ENCODE measurements at places on chromosomes 2 and 18.

DNA sequence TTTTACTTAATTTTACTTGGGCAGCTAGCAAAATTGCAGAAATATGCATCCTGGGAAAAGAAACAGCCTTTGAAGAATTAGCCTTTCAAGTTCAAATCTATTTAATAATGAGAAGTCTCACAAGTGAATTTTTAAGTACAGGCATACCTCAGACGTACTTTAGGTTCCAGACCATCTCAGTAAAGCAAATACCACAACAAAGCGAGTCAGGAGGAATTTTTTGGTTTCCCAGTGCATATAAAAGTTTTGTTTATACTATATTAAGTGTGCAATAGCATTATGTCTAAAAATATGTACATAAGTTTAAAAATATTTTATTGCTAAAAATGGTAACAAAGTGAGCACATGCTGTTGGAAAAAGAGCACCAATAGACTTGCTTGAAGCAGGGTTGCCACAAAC is 50.8 kb upstream of the TWSG1 start:
- no peak for DNase-seq

- DNase-seq, result no peak
Measured at GRCh38 chr2:33528441-33528950, 52.0 kb downstream of the RASGRP3 start.

GRCh38 chr18:23484561-23485182 is 18.6 kb upstream of the RMC1 start:
- DNase-seq, result no peak

- no peak for DNase-seq
Measured at GRCh38 chr2:11744631-11745394, 1.6 kb upstream of the LPIN1 start.

DNA sequence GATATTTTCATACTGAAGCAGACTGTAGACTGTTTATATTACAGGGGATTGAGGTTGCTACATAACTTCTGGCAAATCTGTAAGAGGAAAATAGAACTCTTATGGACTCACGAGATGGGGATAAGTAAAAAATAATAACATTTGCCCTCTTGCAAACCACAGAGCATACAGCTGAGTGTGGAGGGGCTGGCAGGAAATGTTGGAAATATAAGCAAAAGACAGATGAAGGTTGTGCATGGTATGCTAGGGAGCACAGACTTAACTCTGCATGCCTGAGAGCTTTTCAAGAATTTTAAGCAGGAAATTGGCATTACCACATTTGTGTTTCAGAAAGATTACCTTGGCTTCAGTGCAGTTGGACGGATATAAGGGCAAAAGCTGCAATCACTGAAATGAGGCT is 411.1 kb downstream of the RAD51AP2 start:
- no peak for DNase-seq

DNA sequence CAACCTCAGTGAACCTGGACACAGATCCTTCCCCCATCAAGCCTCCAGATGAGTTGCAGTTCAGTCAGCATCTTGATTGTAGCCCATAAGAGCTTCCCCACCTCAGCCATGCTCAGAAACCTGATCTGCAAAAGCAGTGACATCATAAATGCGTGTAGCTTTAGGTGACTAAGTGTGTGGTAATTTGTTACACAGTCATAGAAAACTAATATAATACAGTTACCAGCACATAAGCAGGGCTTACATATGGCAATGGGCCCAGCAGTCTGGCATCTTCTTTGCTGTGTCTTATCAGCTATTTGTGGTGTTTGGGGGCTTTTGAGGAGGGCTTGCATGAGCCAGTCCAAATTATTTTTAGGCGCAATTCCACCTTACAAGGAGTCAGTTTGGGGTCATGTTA is 807.0 kb downstream of the SLC4A3 start:
- DNase-seq, result no peak

GRCh38 chr2:106831816-106832569 is 54.0 kb downstream of the ST6GAL2 start:
- no peak for DNase-seq

- DNase-seq, result no peak
Measured at GRCh38 chr2:118698564-118698963, 148.9 kb downstream of the EN1 start.

DNA sequence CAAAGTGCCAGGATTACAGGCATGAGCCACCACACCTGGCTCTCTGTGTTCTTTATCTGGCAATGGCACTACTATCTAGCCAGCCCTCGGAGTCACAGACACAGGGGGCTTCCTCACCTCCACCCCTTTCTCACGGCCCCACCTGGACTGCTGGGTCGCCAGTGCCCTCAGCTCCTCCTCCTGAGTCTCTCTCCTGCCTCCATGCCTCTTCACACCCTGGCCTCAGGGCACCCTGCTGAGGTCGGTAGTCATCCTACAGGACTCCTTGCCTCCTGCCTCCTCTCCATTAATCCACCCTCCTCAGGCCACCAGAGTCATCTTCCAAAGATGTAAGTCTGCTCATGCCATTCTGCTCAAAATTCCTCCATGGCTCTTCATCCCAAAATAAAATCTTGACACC is 8.6 kb upstream of the ASPRV1 start:
- DNase-seq, result no peak

- DNase-seq, result no peak
Measured at GRCh38 chr2:216283038-216283900, 89.0 kb downstream of the MARCHF4 start.

DNA sequence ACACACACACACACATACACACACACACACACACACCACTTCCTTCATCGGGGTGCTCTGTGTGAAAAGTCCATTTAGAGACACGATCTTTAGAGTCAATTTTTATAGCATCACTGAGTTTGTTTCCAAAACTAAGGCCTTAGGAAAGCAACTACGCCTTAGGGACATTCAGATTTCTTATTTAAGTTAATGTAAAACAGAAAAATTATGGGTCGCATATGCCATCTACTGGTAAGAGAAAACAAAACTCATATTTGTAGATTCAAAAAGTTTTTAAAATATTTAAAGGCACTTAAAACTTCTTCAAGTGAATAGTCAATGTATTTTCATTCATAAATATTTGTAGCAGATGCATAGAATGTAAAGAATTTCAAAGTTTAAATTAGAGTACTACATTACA is 166.2 kb downstream of the ATAD2B start:
- DNase-seq, result no peak

- DNase-seq, result no peak
Measured at GRCh38 chr2:112887964-112888749, 22.8 kb upstream of the IL37 start.

DNA sequence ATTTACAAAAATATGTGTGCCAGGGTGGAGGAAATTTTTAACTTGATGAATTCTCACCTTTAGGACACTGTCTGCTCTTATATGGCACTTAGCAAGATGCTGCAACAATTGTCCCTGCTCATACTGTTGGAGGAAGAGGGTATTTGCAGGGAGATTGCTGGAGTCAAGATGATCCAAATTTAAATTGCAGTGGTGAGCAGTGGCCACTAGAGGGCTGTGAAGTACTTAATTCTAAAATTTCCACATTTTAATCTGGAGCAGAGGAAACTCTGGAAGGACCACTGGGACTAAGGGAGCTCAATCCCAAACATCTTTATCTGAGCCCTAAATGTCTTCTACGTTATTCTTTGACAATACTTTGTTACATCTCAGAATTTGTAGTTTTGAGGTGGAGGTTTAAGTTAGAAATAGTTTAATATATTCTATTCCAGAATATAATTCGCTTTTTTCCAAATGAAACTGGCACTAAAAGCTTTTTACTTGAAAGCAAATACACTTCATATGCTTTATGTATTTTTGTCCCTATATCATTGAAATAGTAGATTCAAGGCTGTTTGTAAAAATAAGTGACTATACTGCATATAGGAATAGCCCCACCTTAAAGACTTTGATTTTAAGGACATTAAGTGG is 33.0 kb upstream of the PTH2R start:
- no peak for DNase-seq

DNA sequence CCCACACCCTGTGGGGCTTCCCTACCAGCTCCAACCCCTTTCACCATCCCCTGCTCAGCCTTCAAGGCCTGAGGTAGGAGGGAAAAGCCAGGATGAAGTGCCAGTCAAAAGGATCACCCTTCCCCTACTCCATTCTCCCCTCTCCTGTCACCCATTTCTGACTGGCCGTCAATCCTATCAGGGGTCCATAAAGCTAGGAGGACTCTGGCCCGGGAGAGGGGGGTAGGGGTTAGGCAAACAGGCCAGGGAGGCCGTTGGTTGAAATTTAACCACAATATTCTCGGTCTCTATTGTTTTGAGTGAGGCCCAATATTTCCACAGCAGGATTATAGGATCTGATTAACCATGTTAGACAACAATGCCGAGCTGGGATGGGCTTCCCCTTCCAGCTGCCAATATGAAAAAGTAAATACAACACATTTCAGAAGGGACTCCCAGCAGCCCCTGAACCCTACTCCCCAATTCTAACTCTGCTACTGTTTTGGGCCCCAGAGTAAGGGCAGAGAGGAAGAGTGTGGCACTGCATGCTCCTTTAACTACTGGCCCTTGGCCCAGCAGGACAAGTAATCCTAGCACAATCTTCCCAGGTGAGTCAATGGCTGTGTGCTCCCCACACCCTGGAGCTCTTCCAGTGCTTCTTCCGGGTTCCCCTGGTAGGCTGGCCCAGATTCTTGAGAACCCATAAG is 10.6 kb upstream of the IHH start:
- DNase-seq, result no peak

DNA sequence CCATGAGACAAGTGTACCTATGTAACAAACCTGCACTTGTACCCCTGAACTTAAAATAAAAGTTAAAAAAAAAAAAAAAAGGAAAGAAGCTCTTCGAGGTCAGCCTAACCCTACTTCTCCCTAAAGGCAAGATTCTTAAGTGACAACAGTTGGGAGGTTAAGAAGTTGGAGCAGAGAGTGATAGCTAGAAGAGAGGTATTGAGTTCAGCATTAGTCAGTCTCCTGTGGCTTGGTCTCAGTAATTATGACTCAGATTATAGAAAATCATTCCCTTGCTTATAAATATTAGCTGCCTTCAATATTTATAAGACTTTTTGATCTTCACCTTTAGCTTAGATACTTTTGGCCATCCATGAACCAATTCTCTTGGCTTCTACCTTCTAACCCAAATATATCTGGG is 926.8 kb upstream of the SLC39A10 start:
- no peak for DNase-seq

DNA sequence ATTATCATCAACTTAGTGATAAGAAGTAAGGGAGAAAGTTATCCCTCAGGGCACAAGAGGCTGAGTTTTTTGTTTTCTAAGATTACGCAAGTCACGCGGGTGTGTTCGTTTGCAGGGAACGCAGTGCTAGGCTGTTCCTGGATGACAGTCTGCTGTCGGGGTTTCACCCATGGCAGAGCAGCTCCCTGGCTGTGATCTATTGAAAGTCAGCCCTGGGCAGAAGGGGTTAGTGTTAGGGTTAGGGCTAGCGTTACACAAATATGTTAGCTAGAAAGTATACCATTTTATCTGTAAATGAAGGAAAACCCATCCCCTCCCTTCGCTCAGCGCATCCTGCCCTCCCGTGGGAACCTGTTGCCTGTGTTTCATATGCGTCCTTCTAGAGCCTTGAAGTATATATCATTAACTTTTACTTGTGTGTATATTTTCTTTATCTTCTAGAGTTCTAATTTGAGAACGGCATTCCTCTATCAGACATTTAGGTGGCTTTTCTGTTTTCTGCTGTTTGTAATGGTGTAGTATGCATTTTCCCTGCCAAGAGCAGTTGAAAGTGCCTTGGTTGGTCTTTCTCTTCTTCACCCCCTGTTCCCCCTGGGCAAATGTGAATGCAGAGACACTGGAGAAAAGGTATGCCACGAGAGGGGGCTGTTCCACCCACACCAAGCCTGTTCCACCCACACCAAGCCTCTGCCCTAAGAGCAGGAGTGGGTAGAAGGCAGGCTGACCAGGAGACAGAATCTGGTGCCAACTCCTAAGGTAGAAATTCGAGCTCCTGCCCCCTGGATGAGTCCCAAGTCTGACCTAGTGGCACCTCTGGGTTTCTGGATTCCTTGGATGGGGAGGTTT is 47.0 kb downstream of the ARMC9 start:
- no peak for DNase-seq

GRCh38 chr2:20509770-20510490 is 63.1 kb downstream of the RHOB start:
- DNase-seq, result no peak

GRCh38 chr2:196201229-196202009 is 30.0 kb upstream of the STK17B start:
- DNase-seq, result no peak
